BE2C (cell line): ENCODE measurements at places on chromosomes 7 and 10.

DNA sequence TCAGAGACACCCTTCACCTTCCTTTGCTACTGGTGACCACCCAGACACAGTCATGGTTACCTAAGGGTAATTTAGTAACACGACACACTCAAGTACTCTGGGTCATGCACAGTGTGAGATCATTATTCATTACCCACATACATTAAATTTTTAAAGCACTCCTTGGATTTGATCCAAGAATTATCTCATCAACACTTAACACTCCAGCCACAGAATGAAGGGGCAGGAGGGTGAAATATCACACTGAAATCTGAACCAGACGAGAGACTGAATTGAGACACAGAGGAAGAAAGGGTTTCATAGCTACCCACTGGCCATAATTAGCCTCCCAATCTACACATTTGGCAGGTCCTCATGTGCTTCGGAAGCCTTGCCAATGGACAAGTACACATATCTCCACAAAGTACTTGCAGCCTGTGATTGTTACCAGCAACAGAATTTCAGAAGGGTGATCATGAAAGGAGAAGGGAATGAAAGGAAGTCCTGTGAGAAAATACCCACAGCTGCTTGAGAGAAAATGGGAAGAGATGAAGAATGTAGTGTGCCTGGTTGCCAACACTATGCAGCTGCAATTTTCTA lies 189.3 kb downstream of the POLR1F start:
- no peak for DNase-seq

GRCh38 chr7:71144963-71145362 lies 13.0 kb downstream of the GALNT17 start:
- DNase-seq: no peak

DNA sequence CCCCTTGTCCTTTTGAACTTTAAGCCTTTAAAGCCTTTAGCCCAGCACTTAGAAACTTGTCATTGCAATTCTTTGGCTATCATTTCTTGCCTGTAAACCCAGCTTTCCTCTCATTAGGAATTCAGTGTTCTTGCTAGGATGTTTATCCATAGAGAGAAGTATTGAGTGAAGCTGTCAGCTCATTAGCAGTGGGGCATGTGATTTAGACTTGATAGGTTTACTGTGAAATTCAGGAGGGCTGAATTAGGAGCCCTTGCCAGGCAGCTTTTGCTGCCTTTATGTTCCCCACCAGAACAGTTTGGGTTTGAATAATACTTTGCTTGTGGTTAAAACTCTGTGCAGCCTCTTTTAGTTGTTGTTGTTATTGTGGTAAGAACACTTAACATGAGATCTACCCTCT lies 39.5 kb downstream of the LHFPL3 start:
- no peak for DNase-seq

GRCh38 chr10:121678631-121679174 lies 80.5 kb upstream of the FGFR2 start:
- no peak for DNase-seq

- DNase-seq: no peak
These were observed 5.6 kb downstream of the CALML3 start for GRCh38 chr10:5530412-5530806.

DNA sequence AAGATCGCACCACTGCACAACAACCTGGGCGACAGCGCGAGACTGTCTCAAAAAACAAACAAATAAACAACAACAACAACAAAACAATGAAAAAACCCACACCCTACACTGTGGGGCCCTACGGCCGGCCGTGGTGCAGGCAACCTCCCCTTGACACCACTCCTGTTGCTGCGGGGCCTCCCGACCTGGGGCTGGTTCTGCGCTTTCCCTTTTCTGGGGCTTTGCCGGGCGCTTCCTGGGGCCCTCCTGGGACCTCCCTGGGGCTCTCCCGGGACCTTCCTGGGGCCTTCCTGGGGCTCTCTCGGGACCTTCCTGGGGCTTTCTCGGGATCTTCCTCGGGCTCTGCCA lies 46.6 kb downstream of the INSIG1 start:
- no peak for DNase-seq

- DNase-seq: no peak
These were observed 51.0 kb downstream of the ORC5 start for GRCh38 chr7:104156842-104157277.

DNA sequence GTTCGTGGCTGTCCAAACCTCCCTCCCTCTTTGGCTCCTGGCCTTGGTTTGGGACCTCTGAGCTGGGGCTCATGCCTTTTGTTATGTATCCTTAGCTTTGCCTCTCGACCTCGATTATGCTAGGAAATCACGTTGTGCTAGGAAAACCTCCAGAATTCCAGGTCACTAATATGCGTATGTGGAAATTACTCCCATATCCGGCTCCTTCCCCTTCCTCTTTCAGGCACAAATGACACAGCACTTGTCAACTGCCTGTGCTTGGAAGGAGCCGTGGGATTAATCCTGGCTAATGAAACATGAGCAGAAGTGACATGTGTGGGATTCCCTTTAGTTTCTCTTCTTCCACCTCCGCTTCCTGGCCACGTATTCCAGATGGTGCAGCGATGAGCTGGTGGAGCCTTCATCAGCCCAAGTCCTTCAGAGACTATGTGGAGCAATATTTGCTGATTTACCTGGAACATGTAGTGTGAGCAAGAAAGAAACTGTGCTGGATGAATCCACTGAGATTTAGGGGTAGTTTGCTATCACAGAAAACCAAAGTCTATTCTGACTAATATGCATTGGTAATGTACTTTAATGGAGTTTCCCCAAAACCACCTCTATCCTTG lies 149.2 kb downstream of the REEP3 start:
- DNase-seq: no peak

DNA sequence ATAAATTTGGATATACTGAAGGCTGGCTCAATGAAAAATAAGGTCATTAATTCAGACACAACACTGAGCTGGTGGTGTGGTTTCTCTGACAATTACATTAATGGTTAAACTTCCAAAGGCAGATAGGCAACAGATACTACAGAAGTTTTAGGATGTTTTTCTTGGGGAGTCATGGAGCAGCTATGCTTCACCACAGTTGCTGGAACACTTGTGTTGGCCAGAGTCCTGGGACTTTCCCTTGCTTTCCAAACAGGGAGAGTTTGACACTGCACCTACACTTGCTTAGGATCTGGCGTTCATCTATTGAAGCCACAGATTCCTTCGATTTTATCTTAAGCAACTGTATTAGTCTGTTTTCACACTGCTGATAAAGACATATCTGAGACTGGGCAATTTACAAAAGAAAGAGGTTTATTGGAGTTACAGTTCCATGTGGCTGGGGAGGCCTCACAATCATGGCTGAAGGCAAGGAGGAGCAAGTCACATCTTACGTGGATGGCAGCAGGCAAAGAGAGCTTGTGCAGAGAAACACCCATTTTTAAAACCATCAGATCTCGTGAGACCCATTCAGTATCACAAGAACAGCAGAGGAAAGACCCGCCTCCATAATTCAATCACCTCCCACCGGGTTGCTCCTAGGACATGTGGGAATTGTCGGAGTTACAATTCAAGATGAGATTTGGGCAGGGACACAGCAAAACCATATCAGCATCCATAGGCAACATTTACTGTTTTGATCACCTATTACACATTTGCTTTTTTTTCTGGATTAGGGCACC lies 27.8 kb upstream of the TMEM178B start:
- no peak for DNase-seq

DNA sequence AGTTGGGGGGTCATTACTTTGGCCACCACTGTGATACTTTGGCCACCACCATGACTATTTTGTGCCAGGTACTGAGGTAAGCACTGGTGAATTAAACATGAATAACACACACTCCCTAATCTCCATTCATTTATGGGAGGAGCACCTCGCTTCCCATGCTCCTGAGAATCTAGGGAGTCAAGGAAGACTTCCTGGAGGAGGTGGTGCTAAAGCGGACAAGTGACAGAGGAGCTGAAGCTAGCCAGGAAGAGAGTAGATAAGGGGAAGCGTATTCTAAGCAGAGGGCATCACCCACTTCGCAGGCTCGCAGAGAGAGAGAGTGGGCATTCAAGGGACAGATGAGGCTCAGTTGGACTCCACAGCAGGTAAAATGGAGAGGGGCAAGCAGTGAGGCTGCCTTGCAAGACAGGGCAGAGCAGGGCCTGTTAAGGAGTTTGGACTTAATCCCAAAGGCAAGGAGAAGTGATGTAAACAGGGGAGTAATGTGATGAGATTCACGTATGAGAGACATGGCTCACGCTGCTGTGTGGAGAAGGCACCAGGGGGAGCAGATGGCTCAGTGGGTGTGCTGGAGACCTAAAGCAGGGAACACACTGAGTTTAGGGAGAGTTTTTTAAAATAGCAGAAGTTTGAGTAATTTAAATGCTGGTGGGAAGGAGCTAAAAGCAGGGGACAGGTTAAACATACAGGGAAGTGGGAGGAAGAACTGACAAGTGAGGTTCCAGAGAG lies 21.3 kb upstream of the TMEM248 start:
- DNase-seq: no peak

DNA sequence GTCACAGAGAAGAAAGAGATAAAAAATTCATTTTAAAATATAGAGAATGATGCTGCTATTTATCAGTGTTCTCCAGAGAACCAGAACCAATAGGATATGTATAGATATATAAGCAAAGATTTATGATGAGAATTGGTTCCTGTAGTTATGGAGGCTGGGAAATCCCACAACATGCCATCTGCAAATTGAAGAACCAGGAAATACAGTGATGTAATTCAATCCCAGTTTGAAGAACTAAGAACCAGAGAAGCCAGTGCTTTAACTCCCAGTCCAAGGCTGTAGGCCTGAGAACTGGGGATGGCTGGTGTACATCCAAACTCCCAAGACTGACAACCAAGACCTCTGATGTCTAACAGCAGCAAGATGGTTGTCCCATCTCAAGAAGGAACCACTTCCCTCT lies 192.9 kb upstream of the PLXDC2 start:
- DNase-seq: no peak

- DNase-seq: no peak
These were observed 135.6 kb downstream of the RPS24 start for GRCh38 chr10:78169214-78169613.

DNA sequence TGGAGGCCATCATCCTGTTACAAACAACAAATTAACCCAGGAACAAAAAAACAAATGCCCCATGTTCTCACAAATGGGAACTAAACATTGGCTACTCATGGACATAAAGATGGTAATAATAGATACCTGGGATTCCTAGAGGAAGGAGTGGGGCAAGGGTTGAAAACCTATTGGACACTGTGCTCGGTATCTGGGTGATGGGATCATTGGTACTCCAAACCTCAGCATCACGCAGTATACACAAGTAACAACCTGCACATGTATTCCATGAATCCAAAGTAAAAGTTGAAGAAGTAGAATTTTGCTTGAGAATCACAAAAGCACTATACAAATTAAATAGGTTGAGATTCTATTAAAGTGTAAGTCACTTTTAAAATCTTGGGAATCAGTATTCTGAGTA lies 16.7 kb downstream of the GHITM start:
- DNase-seq: no peak

DNA sequence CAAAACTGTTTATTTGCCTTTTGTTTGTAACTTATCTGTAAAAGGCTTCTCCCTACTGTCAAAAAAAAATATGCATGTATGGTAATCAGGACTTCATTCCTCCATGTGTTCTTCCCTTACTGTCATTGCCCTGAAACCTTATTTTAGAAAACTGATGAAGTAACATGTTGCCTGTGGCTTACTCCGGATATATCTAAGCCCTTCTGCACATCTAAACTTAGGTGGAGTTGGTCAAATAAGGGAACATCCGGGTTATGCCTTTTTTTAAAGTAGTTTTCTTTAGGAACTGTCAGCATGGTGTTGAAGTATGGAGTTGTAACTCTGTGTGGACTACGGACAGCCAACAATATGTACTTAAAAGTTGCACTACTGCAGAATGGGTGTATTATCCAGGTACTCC lies 6.2 kb downstream of the SAR1A start:
- DNase-seq: no peak

DNA sequence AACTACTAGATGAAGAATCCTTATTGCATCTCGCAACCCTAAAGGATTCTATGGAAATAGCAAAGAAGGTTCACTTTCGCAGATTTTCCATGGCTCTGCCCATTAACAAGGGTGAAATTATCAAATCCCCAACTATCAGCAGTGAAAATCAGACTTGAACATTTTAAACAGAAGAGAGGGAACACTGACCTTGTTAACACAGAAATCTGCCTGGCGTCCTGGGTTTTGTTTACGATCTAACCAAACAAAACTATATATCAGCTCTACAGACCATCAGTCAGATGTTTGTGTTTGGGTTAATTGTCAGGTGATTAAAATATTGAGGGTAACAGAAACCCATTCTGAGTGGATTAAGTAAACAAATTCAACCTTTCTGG lies 1.9 kb downstream of the CTTNBP2 start:
- no peak for DNase-seq

- DNase-seq: no peak
These were observed 60.8 kb upstream of the OIT3 start for GRCh38 chr10:72832701-72833100.

DNA sequence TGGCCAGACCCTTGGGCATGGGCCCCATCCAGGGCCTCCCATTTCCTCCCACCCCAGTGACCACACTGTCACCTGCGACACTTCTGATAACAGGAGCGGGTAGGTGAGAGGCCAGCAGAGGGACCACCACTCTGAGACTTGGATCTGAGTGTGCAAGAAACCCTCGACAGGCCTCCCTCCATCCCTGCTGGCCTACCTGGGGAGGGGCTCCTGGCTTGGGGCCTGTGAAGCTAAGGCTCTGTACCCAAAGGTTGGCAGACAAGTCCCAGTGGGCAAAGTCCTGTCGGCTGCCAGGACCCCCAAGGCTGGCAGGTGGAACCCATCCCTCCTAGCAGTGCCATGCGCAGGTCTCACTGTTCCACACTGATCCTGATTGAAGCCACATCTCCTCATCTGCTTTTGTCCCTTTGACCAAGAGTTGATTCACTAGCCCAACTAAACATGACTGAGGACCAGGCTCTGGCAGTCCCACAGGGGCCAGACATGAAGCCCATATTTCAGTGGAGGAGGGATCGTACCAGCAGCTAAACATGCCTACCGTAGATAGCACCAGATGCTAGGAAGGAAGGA lies 1.2 kb upstream of the PGAM2 start:
- no peak for DNase-seq

- DNase-seq: no peak
These were observed 223.7 kb downstream of the BUB3 start for GRCh38 chr10:123377883-123378282.

GRCh38 chr7:114419441-114420272 lies 5.0 kb downstream of the FOXP2 start:
- DNase-seq: no peak

- no peak for DNase-seq
These were observed 67.9 kb upstream of the AFAP1L2 start for GRCh38 chr10:114471906-114472876.

- no peak for DNase-seq
These were observed 49.8 kb downstream of the HTR5A start for GRCh38 chr7:155119801-155120382.

- no peak for DNase-seq
These were observed 4.0 kb downstream of the JAZF1 start for GRCh38 chr7:28176645-28177044.

DNA sequence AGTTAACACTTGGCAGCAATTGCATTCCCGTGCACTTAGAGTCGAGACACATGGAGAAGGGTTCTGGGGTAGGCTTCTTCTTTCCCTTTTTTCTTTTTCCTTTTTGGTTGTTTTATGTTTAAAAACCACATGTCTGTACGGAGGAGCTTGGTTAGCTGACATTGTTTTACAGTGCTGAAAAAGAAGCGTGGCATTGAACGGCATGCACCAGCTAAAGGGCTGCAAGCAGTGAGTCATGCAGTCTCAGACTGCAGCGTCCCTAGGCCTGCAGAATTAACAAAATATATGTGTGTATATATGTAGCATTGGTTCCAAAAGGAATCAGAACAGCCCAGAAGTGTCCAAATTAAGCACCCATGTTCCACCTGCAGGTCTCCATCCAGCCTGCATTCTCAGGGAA lies 211.0 kb downstream of the TCF7L2 start:
- DNase-seq: no peak
